ENCODE measurements at places on chromosomes 2 and 18.

- DNase-seq: peak; percentile 26
Observed at GRCh38 chr18:50194631-50195532, at the start of gene MYO5B. MYO5B (minus strand) TSS chr18:50195147; CDS start chr18:50194793, 354 bp downstream.

DNA sequence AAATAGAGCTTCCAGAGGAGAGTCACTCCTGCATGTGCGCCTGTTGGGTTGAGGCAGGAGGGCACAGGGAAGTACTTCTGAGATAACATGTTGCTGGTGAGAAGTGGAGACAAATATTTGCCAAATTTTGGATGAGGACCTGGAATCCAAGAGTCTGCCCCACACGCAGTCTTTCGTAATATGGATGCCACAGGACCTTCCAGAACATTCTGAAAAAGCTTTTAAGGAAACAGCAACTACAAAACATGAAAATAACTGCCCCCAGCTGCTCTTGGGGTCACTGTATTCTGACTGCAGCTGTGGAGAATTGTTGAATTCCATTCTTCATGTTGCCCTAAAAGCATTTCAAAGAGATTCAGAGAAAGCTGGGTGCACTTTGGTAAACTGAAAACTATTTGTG, 227.5 kb downstream of the C1D start:
- no peak for DNase-seq

- DNase-seq: no peak
Observed at GRCh38 chr2:3633982-3634595, 23.9 kb upstream of the ALLC start.

- no peak for DNase-seq
Observed at GRCh38 chr2:20213651-20214565, 11.0 kb downstream of the SDC1 start.

- DNase-seq: no peak
Observed at GRCh38 chr2:166862468-166863132, 25.7 kb upstream of the XIRP2 start.

GRCh38 chr2:63849381-63850203, 7.9 kb downstream of the UGP2 start:
- DNase-seq: no peak

- no peak for DNase-seq
Observed at GRCh38 chr2:58056192-58056916, 9.7 kb downstream of the VRK2 start.

DNA sequence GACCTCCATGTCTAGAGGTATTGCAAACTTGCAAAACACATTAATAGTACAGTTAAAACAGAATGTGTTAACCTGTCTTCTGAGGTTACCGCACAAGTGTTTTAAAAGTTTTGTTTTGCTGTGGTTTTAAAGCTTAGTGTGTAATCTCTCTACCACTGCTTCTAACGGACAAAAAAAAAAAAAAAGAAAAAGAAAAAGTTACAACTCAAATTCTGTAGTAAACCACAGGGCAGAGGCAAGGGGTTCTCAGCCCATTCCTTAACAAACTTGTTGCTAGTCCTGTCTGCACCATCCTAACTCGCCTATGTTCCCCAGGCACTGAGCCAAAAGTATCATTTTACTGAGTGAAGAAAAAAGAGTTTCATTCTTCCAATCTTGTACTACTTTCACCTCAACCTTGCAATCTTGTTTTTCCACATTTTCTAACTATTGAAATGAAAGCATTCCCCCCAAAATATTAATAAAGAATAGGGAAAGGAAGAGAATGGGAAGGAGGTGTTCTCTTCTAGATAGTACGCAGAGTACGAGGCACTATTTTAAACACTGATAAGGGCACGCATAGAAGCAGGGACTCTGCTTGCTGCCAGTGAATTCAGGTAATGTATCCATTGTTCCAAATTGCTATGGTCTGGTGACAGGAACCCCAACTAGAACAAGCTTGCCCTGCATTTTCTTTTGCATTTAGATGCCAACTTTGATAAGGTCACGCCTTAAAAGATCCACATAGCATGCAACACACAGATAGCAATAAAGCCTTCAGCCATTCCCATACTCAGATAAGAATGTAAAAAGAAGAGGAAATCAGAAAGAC, 47.1 kb downstream of the IKZF2 start:
- DNase-seq: peak; percentile 37

- no peak for DNase-seq
Observed at GRCh38 chr18:26791676-26792075, 73.8 kb downstream of the AQP4 start.

DNA sequence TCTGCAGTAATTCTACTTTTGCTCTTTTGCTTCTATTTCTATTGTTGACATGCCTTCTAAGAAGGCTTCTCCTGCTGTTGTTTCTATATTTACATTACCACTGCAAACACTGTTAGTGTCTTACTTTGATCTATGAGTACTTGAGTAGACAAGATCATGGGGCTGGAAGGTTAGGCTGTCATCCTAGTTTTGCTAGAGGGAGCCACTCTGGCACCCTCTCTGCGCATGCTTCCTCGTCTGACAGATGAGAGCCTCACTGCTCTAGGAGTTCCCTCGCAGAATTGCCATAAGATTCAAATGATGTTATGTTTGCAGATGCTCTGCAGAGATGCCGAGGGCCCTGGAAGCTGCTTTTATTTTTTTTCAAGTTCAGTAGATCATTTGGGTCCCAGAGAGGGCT, 185.6 kb downstream of the RNF144A start:
- DNase-seq: no peak

GRCh38 chr2:187775196-187775595, 221.0 kb upstream of the TFPI start:
- no peak for DNase-seq

DNA sequence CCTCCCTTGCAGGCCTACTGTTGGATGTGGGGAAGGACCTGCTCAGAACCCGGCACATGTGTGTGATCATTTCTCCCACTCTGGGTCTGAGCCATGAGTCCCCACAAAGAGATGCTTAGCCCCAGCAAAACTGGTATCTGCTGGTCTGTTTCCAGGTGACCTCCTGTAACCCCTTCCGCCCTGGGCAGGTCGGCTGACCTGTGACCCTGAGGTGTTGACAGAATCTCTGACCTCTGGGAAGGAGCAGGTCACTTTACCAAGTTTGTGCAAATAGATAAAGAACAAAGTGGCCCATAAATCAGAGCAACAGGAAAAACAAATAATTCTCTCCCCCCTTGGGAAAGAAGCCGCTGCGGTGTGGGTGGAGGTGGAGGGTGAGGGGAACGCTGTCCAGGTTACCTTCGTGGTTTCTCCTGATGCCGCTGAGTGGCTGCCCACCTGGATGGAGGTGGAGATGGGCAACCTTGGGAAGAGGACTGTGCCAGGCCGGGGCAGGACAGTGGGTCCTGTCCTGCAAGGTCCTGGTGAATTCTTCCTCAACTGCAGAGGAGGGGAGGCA, 174.0 kb upstream of the MYCN start:
- DNase-seq: no peak
